ENCODE measurements at places on chromosomes 12 and 14. TPM values are rescaled to one million over a fixed set of nuclear protein-coding genes. Genes with fewer than 3 reads are reported as not detected.
A peak's percentile ranks its signal among the peaks of the same experiment; 100 is the strongest.

Gene P2RX2
- total RNA-seq, result 1.6 TPM

DNA sequence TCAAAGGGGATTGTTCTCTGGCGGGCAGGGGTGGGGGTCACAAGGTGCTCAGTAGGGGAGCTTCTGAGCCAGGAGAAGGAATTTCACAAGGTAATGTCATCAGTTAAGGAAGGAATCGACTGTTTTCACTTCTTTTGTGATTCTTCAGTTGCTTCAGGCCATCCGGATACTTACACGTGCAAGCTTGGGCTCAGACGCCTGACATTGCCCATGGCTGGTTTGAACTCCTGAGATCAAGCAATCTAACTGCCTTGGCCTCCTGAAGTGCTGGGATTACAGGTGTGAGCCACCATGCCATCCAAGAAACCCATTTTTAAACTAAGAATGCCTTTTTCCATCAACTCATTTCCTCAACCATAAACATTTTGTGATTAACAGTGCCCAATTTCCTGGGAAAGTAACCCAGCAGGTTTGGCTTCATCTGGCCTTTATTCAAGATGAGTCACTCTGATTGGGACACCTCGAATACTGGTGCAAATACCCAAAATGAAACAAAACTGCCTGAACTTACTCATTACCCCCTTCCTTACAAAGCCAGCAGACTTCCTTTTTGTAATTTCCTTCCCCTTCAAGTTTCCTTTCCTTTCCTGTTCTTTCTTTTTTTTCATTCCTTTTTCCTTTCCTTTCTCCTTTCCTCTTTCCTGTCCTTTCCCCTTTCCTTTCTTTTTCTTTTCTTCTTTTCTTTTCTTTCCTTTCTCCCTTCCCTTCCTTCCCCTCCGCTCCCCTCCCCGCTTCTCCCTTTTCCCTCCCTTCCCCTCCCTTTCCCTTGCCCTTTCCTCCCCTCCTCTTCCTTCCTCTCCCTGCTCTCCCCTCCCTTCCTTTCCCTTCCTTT is 10.2 kb upstream of the RNASE10 start:
- peaks cover 48% of the 10 kb centered on the region for H3K4me1 ChIP-seq
- H3K36me3 ChIP-seq, result peaks cover 17% of the 10 kb centered on the region
- H3K4me3 ChIP-seq, result no peak overlapping the region
- no peaks in the 10 kb centered on the region for H3K27me3 ChIP-seq
- H3K27ac ChIP-seq, result peak overlapping the region; percentile 31
- DNase-seq, result no peak

Gene IRF9
- 15.6 TPM for total RNA-seq

Gene MYL2
- total RNA-seq, result not detected

- no peaks in the 10 kb centered on the region for H3K27me3 ChIP-seq
- no peak overlapping the region for H3K27ac ChIP-seq
- H3K36me3 ChIP-seq, result peaks cover 13% of the 10 kb centered on the region
- peaks cover 5% of the 10 kb centered on the region for H3K4me1 ChIP-seq
Observed at GRCh38 chr14:81474148-81474492, 59.5 kb downstream of the SEL1L start.

DNA sequence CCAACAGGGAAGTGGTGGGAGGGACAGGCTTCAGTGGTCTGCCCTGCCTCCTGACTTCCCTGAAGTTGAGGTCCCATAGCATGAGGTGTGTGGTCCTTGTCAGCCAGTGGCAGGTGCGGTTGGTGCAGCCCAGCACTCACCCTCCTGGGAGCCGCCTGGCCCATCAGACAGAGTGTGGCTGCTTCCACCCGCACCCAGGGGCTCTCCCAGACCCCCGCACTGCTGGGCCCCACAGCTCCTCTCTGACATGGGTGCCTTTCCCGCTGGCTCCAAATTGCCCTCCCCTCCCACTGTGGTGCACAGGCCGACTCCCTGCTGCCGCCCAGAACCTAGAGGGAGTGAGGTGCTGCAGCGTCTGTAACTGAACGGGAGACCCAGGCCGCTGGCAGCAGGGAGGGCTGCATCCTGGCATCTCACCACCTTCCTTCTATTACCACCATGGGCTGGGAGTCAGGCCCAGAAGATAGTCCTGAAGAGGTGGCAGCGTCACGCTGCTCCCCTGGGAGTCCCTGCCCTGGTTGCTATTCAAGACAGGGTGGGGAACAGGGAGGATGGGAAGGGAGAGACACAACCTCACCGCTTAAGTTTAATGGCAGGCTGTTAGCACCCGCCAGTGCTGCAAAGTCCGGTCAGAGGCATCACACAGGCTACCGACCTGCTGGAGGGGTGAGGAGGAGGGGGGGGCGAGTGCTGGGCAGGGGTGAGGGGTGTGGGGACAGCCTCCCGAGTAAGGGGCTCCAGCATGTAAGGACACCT is 180.6 kb upstream of the PRMT8 start:
- H3K4me1 ChIP-seq, result peaks cover 7% of the 10 kb centered on the region
- H3K27me3 ChIP-seq, result no peaks in the 10 kb centered on the region
- no peaks in the 10 kb centered on the region for H3K36me3 ChIP-seq

DNA sequence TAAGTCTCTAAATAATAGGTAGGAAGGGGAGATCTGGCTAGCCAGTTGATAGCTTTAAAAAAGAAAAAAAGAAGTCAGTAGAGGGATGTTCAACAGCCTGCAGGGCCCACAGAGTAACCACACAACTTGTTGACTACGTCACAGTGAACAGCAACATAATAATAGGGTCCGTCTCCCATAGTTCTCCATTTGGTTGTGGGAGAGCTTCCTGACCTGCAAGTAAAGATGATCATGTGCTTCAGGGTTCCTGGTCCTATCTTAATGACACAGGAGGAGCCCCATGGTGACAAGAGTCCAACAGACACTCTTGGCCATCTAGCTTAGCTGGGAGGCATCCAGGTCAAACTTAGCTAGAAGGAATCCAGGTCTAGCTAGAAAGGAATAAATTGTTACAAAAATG is 36.2 kb downstream of the FGD6 start:
- H3K27ac ChIP-seq, result no peak overlapping the region
- peaks cover 4% of the 10 kb centered on the region for H3K36me3 ChIP-seq
- no peak overlapping the region for H3K4me3 ChIP-seq
- no peaks in the 10 kb centered on the region for H3K27me3 ChIP-seq
- no peak for DNase-seq
